ENCODE measurements at places on chromosomes 12 and 14.
A peak's percentile ranks its signal among the peaks of the same experiment; 100 is the strongest.

DNA sequence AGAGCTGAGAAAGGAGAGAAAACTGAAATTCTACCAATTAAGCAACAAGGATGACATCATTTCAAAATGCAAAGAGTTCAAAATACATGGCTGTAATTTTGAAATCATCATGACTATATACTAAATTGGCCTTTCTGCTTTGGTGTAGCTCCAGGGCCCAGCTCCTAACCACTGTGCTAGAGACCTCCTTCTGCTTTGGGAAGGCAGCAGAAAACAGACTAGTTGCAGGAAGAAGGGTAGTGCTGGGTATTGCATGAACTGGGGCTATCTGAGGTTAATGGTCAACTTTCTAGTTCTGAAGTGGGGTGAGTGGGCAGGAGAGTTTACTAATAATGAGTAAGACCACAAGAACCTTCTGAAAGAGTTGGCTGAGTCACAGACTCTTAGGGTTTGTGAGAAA, 66.2 kb downstream of the PTGER2 start:
- DNase-seq = no peak

- no peak for DNase-seq
Measured at GRCh38 chr14:90424686-90425372, 28.0 kb downstream of the CALM1 start.

GRCh38 chr14:101986953-101987352, 22.6 kb downstream of the DYNC1H1 start:
- DNase-seq = peak; percentile 38

DNA sequence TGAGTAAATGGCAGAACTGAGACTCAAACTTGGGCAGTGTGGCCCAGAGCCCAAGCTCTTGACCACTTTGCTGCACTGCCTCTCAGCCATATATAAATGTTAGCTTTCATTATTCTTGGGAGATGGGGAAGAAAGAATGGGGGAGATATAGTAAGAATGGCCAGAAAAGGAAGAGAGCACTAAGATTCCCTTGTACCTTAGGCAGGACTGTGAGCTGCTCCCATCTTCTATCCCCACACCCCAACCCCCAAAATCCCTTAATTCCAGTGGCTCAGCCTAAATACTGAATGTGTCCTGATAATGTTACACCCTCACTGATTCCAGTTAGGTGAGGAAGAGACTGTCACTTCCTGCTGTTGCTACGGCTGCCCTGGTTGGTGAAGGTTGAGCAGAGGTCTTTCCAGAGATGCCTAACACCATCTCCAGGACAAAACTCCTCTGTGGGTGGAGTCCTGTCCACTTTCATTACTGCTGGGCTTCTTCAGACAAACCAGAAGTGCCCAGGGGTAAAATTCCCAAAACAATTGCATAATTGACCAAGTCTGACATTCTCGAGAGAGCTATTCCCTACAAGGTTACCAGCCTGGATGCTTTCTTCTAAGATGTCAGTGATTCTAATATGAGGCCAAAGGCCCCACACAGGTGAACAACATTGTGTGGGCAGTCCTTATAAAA, 51.8 kb downstream of the GNG2 start:
- no peak for DNase-seq

- no peak for DNase-seq
Measured at GRCh38 chr14:89956661-89957009, 908 bp downstream of the TDP1 start.

DNA sequence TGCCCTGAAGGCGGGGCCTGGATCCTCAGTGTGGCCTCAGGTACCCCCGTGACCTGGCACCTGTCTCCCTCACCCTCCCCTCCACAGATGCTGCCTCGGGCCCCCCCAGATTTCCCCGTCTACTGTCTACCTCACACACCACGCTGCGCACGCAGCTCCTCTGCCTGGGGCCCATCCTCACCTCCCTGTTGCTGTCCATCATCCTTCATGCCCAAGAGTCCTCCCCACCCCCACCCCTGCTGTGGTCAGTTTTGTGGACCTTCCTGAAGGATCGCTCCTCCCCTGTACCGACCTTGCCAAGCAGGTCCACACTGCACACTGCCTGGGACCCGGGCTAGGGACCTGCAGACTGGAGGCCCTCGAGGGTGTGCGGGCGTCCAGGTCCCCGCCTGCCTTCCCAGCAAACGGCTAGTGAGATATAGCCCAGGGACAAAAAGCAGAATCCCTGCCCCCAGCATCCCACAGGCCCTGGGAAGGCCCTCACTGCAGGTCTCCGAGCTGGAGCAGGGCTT, 197.4 kb upstream of the DIO3 start:
- DNase-seq = no peak

DNA sequence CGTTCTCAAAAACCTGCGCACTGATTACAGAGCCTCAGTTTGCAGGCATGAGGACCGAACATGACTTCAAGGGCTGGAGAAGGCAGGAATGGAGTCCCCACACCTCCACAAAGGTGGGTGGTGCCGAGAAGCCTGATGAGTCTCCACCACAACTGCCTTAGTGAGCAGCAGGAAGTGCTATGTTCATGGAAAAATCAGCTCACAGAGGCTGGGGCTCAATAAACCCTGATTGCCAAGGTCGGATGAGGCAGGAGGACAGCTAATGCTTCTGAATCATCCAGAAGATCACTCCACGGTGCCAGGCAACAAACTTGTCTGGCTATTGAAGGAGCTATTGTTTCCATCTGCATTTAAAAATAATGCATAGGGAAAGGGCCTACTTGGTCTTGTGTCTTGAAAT, 31.1 kb downstream of the APPL2 start:
- DNase-seq = no peak

GRCh38 chr12:121590476-121591143, 9.8 kb upstream of the KDM2B start:
- DNase-seq = no peak
